Stimulated activated CD8-positive, alpha-beta memory T cell treated with anti-CD3 and anti-CD28 coated beads, Interleukin-4, amount 100 ng/mL, for 48 hours (primary cell): ENCODE measurements at places on chromosomes 16 and 17.
A peak's percentile ranks its signal among the peaks of the same experiment; 100 is the strongest.

DNA sequence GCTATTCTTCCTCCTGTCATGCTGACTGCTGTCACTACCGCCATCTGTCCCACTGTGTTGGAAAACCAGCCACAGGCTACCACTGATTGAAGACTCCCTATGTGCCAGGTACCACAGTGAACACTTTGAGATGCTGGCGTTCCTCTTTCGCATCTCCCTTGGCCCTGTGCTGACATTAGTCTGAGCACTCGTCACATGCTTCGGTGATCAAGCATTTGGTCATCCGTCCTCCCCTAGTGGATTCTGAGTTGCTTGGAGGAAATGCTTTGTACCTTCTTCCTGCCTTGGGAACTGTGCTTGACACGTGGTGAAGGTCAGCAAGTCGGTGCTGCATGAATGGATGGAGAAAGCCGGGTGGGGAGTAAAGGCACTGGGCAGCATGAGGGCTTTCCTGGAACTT, 260.1 kb downstream of the SNX29 start:
- DNase-seq, result no peak

GRCh38 chr17:35900280-35900679, 20.1 kb upstream of the CCL5 start:
- peak; percentile 40 for DNase-seq

- DNase-seq, result no peak
These were observed 19.8 kb upstream of the ICAM2 start for GRCh38 chr17:64040206-64040605.

GRCh38 chr17:489758-490329, 137.2 kb upstream of the RPH3AL start:
- peak; percentile 80 for DNase-seq

DNA sequence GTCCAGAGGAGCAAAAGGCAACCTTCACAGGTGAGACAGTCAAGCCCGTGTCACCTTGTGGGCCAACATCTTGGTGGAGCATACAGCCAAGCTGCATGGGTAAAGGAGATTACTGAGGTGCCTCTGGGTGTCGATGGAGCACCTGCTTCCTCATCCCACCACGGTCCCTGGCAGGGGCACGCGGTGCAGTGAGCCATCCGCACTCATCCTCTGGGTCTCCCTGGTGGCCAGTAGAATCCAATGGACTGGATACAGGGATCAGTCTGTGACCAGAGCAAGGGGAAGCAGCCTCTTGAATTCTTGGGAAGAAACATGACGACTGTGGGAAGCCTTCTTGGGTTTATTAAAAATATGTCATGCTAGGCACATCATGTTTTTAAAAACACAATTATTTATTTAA, 4.8 kb upstream of the WSCD1 start:
- no peak for DNase-seq

GRCh38 chr17:82440991-82441627, 9.4 kb downstream of the CYBC1 start:
- no peak for DNase-seq

GRCh38 chr17:57369509-57369945, 113.2 kb downstream of the MSI2 start:
- DNase-seq, result no peak

GRCh38 chr17:49260011-49260816, 29.6 kb upstream of the PHOSPHO1 start:
- peak; percentile 70 for DNase-seq

DNA sequence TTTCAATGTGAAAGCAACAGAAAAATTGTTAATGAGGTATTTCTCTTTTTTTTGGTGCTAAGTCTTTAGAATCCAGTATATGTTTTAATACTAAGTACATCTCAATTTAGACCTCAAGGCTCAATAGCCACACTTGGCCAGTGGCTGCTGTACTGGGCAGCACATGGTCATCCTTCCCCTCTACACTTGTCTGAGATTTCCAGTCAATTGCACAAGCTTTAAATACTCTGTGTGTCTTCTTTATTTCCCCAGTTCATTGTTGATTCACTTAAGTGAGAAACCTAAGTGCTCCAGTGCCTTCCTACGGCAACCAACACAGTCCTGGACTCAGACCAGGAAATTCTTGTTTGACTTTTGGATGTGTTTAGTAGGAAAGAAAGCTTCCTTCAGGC, 62.2 kb downstream of the TNRC6C start:
- no peak for DNase-seq

- peak; percentile 80 for DNase-seq
These were observed 284.5 kb downstream of the MAF start for GRCh38 chr16:79316004-79316458.

- no peak for DNase-seq
These were observed 4.2 kb upstream of the KRT24 start for GRCh38 chr17:40707745-40708144.

DNA sequence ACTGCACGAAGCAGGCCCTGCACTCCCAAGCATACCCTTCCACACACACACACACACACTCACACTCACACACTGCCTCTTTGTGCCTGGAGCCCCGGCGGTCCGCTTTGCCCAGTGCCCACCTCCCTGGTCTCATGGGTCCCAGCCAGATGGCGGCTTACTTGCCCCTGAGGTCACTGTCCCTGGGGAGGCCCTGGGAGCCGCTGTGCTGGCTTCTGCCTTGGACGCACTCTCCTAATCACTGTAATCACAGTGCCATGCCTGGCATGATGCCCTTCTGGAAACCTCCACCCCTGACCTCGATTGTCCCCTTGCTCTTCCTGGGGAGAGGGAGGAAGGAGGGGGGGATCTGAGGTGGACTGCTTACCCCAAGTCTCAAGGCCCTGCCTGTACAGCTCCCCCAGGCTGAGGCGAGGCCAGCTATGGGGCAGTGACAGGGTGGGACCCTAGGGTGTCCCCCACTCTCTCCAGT, 36.0 kb downstream of the ARHGAP23 start:
- DNase-seq, result no peak

DNA sequence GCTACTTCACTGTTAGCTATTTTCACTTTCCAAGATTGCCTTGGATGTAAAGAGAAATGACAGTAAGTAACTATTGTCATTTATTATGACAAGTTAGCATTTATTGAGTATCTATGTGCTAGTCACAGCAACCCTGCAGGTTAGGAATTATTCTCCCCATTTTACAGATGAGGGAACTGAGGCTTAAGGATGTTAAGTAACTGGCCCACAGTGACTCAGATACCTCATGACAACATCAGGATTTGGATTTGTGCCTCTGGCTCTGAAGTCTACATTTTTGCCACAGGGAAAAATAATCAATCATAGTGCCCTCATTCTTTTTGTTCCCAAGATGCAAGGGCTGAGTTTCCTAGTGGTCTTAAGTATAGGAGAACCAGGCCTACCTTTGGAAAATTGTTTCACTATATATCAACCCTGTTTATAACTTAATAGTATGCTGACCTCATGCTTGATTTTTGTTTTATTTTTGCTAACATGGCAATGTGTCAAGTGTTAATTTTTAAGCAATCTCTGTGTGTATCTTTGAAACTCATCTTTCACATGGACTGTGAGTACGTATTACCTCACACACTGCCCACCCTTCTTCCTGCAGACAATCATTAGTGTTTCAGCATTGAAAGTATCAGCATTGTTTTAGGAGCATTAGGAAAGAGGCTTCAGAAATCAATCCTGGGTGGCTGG, 105.0 kb downstream of the TANGO6 start:
- no peak for DNase-seq

DNA sequence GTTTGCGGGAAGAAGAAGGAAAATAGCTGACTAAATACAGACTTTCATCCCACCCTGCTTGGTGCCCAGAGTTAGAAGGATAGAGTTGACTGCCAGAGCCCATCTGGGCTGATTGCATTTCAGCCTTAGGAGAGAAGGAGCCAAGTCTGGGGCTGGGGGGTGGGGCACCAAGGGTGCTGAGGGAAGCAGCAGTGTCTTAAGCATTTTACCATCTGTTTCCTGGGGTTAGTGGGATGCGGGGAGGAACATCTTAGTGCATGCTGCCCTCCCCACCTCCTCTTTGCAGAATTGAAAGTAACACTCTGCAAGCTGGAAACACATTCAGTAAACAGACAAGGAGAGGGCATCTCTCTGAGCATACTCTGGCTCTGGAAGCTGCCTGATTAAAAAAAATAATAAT, 1.5 kb upstream of the ARL5C start:
- no peak for DNase-seq

DNA sequence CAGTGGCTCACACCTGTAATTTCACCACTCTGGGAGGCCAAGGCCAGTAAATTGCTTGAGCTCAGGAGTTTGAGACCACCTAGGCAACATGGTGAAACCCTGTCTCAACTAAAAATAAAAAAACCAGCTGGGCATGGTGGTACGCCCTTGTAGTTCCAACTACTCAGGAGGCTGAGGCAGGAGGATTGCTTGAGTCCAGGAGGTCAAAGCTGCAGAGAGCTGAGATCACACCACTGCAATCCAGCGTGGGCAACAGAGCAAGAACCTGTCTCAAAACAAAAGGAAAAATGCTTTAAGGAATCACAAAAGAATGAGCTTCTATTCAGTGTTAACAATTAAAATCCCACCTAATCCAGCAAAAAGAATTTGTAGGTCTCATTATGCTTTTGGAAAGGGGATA, 5.9 kb downstream of the PRR11 start:
- peak; percentile 14 for DNase-seq

GRCh38 chr16:27322858-27323780, 9.3 kb downstream of the IL4R start:
- DNase-seq, result no peak

- DNase-seq, result no peak
These were observed 8.2 kb upstream of the MMP2 start for GRCh38 chr16:55470533-55471371.

GRCh38 chr17:21345236-21345635, 30.9 kb upstream of the KCNJ12 start:
- DNase-seq, result no peak

- DNase-seq, result no peak
These were observed 31.3 kb downstream of the PHLPP2 start for GRCh38 chr16:71693164-71693563.

DNA sequence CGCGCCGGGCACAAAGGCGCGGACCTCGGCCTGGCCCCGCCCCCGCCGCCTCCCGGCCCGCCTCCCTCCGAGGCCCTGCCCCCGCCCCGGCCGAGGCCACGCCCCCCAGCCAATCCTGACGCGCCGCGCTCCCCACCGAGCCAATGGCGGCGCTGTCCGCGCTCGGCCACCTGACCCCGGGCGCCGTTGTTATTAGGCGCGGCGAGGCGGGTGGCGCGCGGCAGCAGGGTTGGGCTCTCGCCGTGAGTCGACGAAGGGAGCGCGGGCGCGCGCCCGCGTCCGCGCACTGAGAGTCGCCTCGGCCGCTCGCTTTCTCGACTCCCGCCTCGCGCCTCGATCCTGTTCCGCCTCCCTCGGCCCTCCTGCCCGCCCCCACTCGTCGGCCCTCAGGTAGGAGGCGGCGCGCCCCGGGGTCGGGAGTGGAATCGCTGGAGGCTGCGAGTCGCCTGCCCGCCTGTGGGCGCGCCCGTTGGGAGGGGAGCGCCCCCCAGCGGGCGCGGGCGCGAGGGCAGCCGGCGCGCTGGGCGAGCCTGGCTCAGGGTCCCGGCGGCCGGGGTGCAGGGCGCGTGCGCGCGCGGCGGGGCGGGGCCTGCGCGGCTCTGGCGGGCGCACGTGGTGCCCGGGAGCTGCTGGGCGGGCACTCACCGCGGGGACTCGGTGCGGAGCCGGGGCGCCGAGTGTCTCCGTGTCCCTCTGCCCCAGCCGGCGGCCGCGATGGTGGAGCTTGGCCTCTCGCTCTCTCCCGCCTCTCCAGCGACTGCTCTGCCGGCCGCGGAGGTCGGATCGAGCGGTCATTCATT, 405 bp upstream of the CBLN1 start:
- DNase-seq, result peak; percentile 84

DNA sequence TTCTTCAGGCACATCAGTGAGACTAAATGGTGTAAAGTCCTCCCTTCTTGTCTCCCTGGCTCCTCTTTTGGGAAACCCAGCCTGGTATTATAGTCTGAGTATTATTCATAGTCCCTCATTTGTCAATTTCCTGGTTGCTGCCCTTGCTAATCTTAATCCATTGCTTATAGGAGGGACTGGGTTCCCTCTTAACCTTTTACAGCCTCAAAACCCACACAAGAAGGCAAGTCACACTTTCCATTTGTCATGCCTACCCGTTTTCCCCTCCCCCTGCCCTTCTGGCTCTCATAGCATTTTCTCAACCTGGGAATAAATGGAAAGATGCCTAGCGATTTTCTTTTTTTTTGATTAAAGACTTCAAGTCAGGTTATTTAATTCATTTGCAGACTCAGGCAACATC, 124.8 kb downstream of the MAP2K6 start:
- DNase-seq, result no peak

GRCh38 chr16:81543571-81543970, 99.0 kb downstream of the CMIP start:
- DNase-seq, result no peak

GRCh38 chr16:77645764-77646163, 76.5 kb upstream of the NUDT7 start:
- no peak for DNase-seq
